A549 treated with Hydrocortisone at 1 μM for 4 hours (cell line): ENCODE measurements at places on chromosomes 7 and 10. TPM values are rescaled to one million over a fixed set of nuclear protein-coding genes. Genes with fewer than 3 reads are reported as not detected.

Gene SLC26A4
- total RNA-seq = 0.09 to 0.14 TPM (median 0.10 TPM) in 5 replicates

Gene LMOD2
- not detected in 5 replicates for total RNA-seq

Gene SAMD8
- total RNA-seq = 9.5 to 17.1 TPM (median 14.8 TPM) in 5 replicates

Gene ANKRD61
- total RNA-seq = 0.53 to 0.84 TPM (median 0.72 TPM) in 5 replicates

Gene SLC39A12
- total RNA-seq = not detected in 5 replicates

Gene TMED4
- 46.5 to 53.4 TPM (median 51.8 TPM) in 5 replicates for total RNA-seq

Gene CNNM1
- 21.9 to 28.6 TPM (median 26.2 TPM) in 5 replicates for total RNA-seq

Gene KIAA1217
- total RNA-seq = 1.1 to 1.7 TPM (median 1.4 TPM) in 5 replicates

Gene LRRD1
- total RNA-seq = not detected in 5 replicates

Gene GRM8
- total RNA-seq = 0.09 to 0.18 TPM in 2 of 5 replicates, not detected in the others

Gene CDHR1
- 0.02 to 0.12 TPM (median 0.09 TPM) in 5 replicates for total RNA-seq

Gene CRYGN
- total RNA-seq = not detected in 5 replicates

Gene TMEM196
- not detected in 5 replicates for total RNA-seq

Gene CYP3A7
- total RNA-seq = not detected in 5 replicates

Gene SEC61G
- total RNA-seq = 346 to 394 TPM (median 379 TPM) in 5 replicates

Gene LRMDA
- total RNA-seq = 3.6 to 5.1 TPM (median 4.4 TPM) in 5 replicates

Gene SPDYE8
- total RNA-seq = not detected in 5 replicates

Gene MMRN2
- 1.0 to 1.2 TPM (median 1.1 TPM) in 5 replicates for total RNA-seq

Gene ZYX
- total RNA-seq = 165 to 204 TPM (median 185 TPM) in 5 replicates

Gene LIPN
- not detected in 5 replicates for total RNA-seq

Gene CNPY4
- total RNA-seq = 9.1 to 12.2 TPM (median 10.7 TPM) in 5 replicates

Gene CTAGE4
- total RNA-seq = 0.03 TPM in 1 of 5 replicates, not detected in the others

Gene ATXN7L1
- total RNA-seq = 5.3 to 6.2 TPM (median 5.4 TPM) in 5 replicates

Gene IL15RA
- total RNA-seq = 2.0 to 2.9 TPM (median 2.5 TPM) in 5 replicates

Gene ABCA13
- total RNA-seq = 0.06 to 0.14 TPM (median 0.06 TPM) in 5 replicates

Gene SDK1
- total RNA-seq = 0.37 to 0.61 TPM (median 0.45 TPM) in 5 replicates

Gene TBRG4
- 102 to 127 TPM (median 108 TPM) in 5 replicates for total RNA-seq

Gene CC2D2B
- 0.21 to 0.28 TPM in 2 of 5 replicates, not detected in the others for total RNA-seq

Gene WBP1L
- 23.6 to 29.5 TPM (median 26.9 TPM) in 5 replicates for total RNA-seq

Gene PPP1R17
- not detected in 5 replicates for total RNA-seq

Gene SEMA3D
- total RNA-seq = 0.01 to 0.07 TPM (median 0.02 TPM) in 4 of 5 replicates, not detected in the other

Gene FBXO24
- 0.07 to 0.35 TPM (median 0.28 TPM) in 5 replicates for total RNA-seq

Gene CYP2E1
- 0.16 to 0.29 TPM (median 0.21 TPM) in 4 of 5 replicates, not detected in the other for total RNA-seq

Gene GRID1
- 0.21 to 0.39 TPM (median 0.25 TPM) in 5 replicates for total RNA-seq

Gene GARIN1A
- total RNA-seq = 0.38 to 0.72 TPM (median 0.60 TPM) in 5 replicates

Gene C7orf33
- not detected in 5 replicates for total RNA-seq

Gene NYAP1
- total RNA-seq = 3.0 to 7.0 TPM (median 5.1 TPM) in 5 replicates

Gene EPHA1
- 0.02 to 0.21 TPM (median 0.10 TPM) in 4 of 5 replicates, not detected in the other for total RNA-seq

Gene EBLN1
- total RNA-seq = not detected in 5 replicates

Gene OR2A7
- total RNA-seq = not detected in 5 replicates

Gene CCNJ
- total RNA-seq = 5.7 to 8.2 TPM (median 6.7 TPM) in 5 replicates

Gene TMEM184A
- total RNA-seq = 7.0 to 9.9 TPM (median 9.0 TPM) in 5 replicates

Gene NANOS1
- 1.5 to 3.3 TPM (median 2.8 TPM) in 5 replicates for total RNA-seq

Gene LRRC72
- not detected in 5 replicates for total RNA-seq
